ENCODE measurements at places on chromosomes 4 and X.

DNA sequence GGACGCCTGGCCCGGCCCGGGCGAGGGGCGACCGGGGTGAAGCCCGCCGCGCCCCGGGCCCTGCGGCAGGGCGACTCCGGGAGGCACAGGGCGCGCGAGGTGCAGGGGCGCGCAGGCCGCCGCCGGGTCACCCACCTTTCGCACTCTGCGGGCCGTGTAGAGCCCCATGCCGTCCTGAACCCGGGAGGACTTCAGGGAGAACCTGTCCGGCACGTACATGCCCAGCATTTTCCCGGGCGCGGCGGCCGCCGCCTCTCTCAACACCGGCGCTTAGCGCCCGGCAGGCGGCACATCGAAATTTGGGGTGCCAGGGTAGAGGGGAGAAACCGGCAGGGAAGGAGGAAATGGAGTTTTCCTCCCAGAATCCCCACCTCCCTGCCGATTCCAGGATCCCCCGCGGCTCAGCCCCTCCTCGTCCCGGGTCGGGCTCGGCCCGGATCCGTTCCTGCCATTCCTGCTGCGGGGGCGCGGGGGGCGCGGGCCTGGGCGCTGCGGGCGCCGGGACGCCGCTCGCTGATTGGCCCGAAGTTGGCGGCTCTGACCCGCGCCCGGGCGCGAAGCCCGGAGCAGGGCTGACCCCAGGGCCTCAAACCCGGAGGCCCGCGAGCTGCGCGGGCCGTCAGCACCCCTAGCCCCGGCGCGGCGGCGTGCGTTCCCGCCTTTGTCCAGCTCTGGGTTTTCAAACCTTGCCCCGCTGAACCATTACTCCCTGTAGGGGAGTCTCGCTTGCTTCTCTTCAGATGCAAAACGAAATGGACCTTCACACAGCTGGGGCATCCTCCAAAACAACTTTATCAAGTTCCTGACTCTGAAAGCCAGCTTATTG, at the start of gene PRDM5:
Gene PRDM5, minus strand, starts transcription at position 346 of the 826 bp plus-strand sequence. Its CDS starts 118 bp downstream, at position 228.
- no peaks in the 10 kb centered on the region for H3K36me3 ChIP-seq
- H3K27me3 ChIP-seq = peaks cover 14% of the 10 kb centered on the region
- peak within 1 kb of the TSS; percentile 91 for H3K4me3 ChIP-seq
- H3K4me1 ChIP-seq = peaks cover 40% of the 10 kb centered on the region
- peak; percentile 43 for DNase-seq

- H3K27me3 ChIP-seq = no peaks in the 10 kb centered on the region
- H3K4me1 ChIP-seq = no peaks in the 10 kb centered on the region
- no peak overlapping the region for H3K27ac ChIP-seq
- H3K4me3 ChIP-seq = no peak overlapping the region
- DNase-seq = no peak
- no peaks in the 10 kb centered on the region for H3K36me3 ChIP-seq
Observed at GRCh38 chr4:158513256-158513655, 8.4 kb upstream of the RXFP1 start.

DNA sequence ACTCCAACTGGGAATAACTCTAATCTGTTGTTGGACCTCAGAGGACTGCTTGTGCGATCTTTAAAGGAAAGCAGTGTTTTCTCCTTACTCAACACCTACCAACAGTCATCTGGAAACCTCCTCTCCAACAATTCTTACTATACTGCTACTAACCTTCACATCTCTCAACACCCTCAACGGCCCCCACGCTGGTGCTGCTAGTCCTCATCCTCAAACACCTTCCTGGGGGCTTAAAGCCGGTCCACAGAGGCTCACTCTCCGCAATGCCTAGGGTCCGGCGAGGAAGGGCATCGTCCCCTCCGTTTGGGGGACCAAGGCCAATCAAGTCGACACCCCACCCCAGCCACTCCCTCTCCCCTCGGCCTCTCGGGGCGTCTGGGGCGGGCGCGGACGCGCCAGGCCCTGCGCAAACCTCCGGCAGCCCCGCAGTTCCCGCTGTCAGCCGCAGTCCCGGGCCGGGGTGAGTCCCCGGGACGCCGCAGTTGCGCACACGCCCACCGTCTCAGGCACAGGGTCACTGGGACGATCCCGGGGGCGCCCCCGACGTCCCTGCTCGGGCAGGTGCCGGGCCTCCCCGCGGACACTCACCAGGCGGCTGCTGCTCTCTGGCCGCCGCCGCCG, 418 bp downstream of the TAB3 start:
- H3K4me3 ChIP-seq = peak overlapping the region; percentile 85
- peak; percentile 36 for DNase-seq
- peak overlapping the region; percentile 85 for H3K27ac ChIP-seq
- H3K36me3 ChIP-seq = peaks cover 7% of the 10 kb centered on the region
- no peaks in the 10 kb centered on the region for H3K27me3 ChIP-seq
- H3K4me1 ChIP-seq = peaks cover 22% of the 10 kb centered on the region

DNA sequence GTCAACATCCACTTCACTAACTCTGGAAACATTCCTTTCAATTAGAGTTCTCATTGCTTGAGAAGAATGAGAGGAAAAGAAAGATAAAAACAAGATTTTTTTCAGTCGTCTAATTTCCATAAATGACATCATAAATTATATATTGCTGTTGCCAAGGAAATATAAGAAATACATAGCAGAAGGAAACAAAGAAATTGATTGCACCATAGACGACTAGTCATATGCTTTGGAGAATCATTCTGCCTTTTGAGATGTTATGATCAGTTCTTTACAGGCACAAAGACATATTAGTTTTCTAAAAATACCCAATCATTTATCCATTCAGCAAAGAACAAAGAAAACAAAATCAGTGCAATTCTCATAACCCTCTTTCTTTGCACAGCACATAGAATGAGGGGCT, 672 bp upstream of the C1QTNF7 start:
- H3K4me1 ChIP-seq = peaks cover 12% of the 10 kb centered on the region
- H3K27ac ChIP-seq = no peak overlapping the region
- no peaks in the 10 kb centered on the region for H3K27me3 ChIP-seq
- peaks cover 2% of the 10 kb centered on the region for H3K36me3 ChIP-seq
- no peak overlapping the region for H3K4me3 ChIP-seq

DNA sequence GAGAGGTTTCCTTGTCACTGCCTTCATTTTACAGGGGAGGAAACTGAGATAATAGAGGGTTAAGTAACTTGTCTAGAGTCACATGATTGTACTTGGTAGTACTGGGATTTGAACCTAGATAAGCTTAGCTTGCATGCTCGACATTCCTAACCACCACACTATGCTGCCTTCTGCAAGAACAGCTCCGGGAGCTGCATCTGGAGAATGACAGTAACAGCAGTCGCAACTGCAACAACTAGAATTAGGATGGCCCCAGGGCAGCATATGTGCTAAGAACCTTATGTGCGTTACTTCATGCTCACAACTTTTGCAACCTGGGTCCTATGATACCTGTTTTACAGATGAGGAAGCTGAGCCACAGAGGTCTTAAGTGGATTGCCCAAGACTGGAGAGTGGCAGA, 89.5 kb upstream of the LCORL start:
- peaks cover 22% of the 10 kb centered on the region for H3K27me3 ChIP-seq
- H3K4me1 ChIP-seq = no peaks in the 10 kb centered on the region
- DNase-seq = no peak

- H3K36me3 ChIP-seq = no peaks in the 10 kb centered on the region
- no peak overlapping the region for H3K27ac ChIP-seq
- H3K27me3 ChIP-seq = no peaks in the 10 kb centered on the region
- no peak overlapping the region for H3K4me3 ChIP-seq
- H3K4me1 ChIP-seq = no peaks in the 10 kb centered on the region
Observed at GRCh38 chr4:169766741-169767140, 9.0 kb upstream of the HPF1 start.

- no peaks in the 10 kb centered on the region for H3K27me3 ChIP-seq
- no peak for DNase-seq
- peaks cover 7% of the 10 kb centered on the region for H3K4me1 ChIP-seq
- H3K4me3 ChIP-seq = no peak overlapping the region
- H3K27ac ChIP-seq = no peak overlapping the region
Observed at GRCh38 chrX:49919617-49920016, 2.8 kb upstream of the CLCN5 start.

GRCh38 chr4:41611881-41612871, 74.2 kb downstream of the LIMCH1 start:
- H3K27ac ChIP-seq = no peak overlapping the region
- H3K4me3 ChIP-seq = no peak overlapping the region
- H3K27me3 ChIP-seq = peaks cover 7% of the 10 kb centered on the region
- no peaks in the 10 kb centered on the region for H3K36me3 ChIP-seq
- DNase-seq = no peak
- H3K4me1 ChIP-seq = no peaks in the 10 kb centered on the region

- H3K4me1 ChIP-seq = no peaks in the 10 kb centered on the region
- no peaks in the 10 kb centered on the region for H3K27me3 ChIP-seq
- no peaks in the 10 kb centered on the region for H3K36me3 ChIP-seq
- no peak overlapping the region for H3K27ac ChIP-seq
- DNase-seq = no peak
Observed at GRCh38 chr4:23805450-23805851, 84.4 kb downstream of the PPARGC1A start.

- H3K4me3 ChIP-seq = no peak overlapping the region
- DNase-seq = no peak
- H3K27ac ChIP-seq = no peak overlapping the region
- no peaks in the 10 kb centered on the region for H3K27me3 ChIP-seq
- peaks cover 3% of the 10 kb centered on the region for H3K4me1 ChIP-seq
- H3K36me3 ChIP-seq = no peaks in the 10 kb centered on the region
Observed at GRCh38 chr4:153267890-153268289, 63.6 kb downstream of the TRIM2 start.

DNA sequence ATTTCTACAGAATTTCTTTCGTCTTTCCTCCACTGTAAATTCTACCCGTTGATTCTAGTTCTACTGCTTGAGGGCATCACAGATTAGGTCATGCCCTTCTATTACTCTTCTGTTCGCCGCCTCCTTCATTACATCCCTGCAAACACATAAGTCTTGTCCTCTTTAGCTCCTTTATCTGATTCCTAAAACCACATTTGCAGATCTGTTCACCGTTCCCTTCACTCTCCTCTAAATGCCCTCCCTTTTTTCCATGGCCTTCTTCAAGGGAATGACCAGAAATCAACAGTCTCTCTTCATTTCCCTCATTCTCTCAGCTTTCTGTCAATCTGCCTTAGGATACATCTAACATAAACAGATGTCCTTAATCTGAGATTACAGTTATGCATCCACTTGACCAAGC, 43.1 kb downstream of the BTC start:
- DNase-seq = no peak
- no peak overlapping the region for H3K4me3 ChIP-seq
- peaks cover 3% of the 10 kb centered on the region for H3K27me3 ChIP-seq
- no peaks in the 10 kb centered on the region for H3K4me1 ChIP-seq
- no peak overlapping the region for H3K27ac ChIP-seq
- no peaks in the 10 kb centered on the region for H3K36me3 ChIP-seq

DNA sequence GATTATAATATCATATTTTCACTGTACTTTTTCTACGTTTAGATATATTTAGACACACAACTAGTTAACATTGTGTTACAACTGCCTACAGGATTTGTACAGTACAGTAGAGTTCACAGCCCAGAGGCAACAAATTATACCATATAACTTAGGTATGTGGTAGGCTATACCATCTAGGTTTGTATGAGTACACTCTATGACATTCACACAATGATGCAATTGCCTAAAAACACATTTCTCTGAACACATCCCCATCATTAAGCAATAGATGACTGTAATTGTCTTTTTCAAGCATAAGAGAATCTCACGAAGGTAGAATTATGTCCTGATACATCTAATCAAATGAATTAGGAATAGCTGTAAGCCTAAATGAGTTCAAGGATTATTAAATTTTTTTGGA, 12.3 kb upstream of the TIGD2 start:
- DNase-seq = no peak
- H3K27me3 ChIP-seq = peaks cover 10% of the 10 kb centered on the region
- peaks cover 22% of the 10 kb centered on the region for H3K4me1 ChIP-seq

DNA sequence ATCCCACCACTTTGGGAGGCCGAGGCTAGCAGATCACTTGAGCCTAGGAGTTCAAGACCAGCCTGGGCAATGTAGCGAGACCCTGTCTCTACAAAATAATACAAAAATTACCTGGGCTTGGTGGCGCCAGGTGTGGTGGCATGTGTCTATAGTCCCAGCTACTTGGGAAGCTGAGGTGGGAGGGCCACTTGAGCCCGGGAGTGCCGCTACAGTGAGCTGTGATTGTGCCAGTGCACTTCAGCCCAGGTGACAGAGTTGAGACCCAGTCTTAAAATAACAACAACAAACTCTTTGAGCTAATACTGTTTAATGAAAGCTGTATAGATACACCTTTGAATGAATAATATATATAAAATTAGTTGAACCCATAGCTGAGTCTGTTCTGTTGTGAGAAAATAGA, 9.7 kb downstream of the BCORL1 start:
- H3K27ac ChIP-seq = no peak overlapping the region
- no peak for DNase-seq
- H3K36me3 ChIP-seq = peaks cover 3% of the 10 kb centered on the region
- H3K4me3 ChIP-seq = no peak overlapping the region

DNA sequence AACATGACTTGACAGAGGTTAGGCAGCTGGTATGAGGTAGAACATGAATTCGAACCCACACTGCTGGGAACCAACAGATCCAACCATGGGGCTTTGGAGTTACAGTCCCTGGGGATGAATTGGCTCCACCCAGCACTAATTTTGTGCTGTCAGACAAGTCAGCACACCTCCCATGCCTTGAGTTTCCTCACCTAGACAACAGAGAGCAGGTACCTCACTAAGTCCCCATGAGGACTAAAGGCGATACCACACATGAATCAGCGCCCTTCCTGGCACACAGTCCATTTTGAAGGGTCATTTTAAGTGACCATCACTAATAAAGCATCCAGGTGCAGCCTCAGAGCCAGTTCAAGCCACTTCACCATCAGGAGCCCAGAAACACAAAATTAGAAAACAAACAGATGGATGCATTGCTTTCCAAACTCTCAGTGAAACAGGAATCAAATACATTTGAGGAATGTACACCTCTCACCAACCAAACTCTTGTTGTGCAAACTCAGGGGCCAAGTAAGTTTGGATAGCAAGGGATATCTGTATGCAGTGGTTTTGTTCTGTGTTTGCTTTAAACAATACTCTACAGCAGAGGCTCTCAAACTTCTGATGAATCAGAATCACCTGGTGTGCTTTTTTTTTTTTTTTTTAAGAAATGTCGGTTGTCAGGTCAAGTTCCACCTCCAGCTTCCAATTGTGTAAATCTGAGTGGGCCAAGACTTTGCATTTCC, 10.1 kb downstream of the IDS start:
- no peaks in the 10 kb centered on the region for H3K27me3 ChIP-seq
- H3K27ac ChIP-seq = no peak overlapping the region

DNA sequence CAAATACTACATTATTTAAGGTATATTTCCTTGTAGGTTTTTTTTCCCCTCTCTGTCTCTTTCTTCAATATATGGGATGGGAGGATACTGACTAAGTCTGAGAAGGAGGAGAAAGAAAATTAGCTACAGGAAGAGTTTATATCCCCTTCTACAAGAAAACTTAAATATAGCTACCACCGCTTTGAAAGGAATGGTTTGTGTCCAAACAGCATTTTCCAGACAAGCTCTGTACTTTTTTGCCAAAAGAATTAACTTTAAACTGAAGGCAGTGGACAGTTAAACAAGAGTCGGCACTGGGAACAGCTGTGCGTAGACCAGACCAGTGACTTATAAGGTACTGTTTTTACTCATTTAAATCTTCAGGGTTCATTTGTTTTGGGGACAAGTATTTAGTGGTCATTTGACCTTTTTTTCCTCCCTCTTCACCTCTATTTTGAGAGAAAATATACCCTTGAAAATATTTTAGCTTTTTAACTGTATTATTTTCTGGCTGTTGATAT, 303.7 kb downstream of the ARHGAP24 start:
- H3K27ac ChIP-seq = no peak overlapping the region
- H3K36me3 ChIP-seq = no peaks in the 10 kb centered on the region
- H3K27me3 ChIP-seq = no peaks in the 10 kb centered on the region
